Progenitor cell of endocrine pancreas (in vitro differentiated cells): ENCODE measurements at places on chromosomes 3 and 15. TPM values are rescaled to one million over a fixed set of nuclear protein-coding genes. Genes with fewer than 3 reads are reported as not detected.

DNA sequence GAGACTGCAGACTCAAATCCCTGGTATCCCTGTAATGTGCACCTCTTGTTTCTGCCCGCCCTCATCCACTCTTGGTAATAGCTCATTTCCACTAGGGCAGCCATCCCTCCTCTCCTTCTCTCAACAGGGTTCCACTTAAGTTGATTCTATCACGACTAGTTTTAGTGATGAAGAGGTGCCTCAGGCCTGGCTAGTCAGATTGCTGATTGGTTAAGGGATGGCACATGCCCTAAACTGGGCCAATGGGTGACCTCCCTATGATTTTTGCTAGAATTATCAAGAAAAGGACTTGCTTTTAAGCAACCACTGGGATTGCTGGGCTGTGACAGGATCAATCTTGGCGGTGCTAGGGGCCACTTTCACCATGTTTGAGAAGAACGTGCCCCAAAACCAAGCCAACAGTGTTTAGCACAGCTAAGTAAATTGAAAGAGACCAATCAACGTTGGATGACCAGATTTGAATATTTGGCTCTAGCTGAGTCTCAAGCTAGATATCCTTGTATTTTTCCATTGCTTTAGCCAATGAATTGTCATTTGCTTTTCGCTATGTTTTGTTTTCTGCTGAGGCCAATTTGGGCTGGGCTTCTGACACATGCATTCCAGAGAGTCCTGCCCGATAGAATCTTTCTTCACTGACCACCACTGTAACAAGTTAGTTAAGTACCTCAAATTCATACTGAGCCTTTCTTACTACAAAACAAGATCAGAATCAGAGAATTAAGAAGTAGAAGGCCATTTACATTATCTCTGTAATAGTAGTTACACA, 131.0 kb downstream of the PDZRN3 start:
- H3K36me3 ChIP-seq: no peaks in the 10 kb centered on the region
- no peak overlapping the region for H3K27ac ChIP-seq
- H3K4me1 ChIP-seq: peaks cover 15% of the 10 kb centered on the region
- no peak for DNase-seq

- H3K36me3 ChIP-seq: no peaks in the 10 kb centered on the region
- H3K27ac ChIP-seq: no peak overlapping the region
- no peak for DNase-seq
Measured at GRCh38 chr3:55481744-55482495, 5.2 kb downstream of the WNT5A start.

The NOX5 gene
- total RNA-seq: not detected in 2 replicates

DNA sequence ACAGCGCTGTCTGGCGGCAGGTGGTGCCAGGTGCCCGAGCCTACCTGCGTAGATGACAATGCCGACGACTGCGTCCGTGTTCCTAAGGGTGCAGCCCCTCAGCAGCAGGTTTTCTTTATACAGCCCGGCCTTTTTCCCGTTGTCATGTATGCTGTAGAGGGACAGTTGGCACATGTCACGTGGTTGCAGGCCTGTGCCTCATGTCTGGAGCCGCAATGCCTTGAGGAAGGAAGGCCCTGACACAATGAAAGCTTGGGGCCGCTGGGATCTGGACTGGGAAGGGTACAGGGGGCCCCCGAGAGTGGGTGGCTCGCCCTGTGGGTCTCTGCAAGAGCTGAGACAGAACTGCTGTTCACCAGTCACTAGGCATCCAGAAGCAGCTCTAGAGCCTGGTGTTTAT, 136.0 kb downstream of the ATP10A start:
- H3K27ac ChIP-seq: no peak overlapping the region
- H3K4me3 ChIP-seq: no peak overlapping the region
- H3K4me1 ChIP-seq: no peaks in the 10 kb centered on the region
- no peak for DNase-seq

- H3K27ac ChIP-seq: no peak overlapping the region
- no peak overlapping the region for H3K4me3 ChIP-seq
- DNase-seq: no peak
- H3K4me1 ChIP-seq: peaks cover 20% of the 10 kb centered on the region
- H3K36me3 ChIP-seq: no peaks in the 10 kb centered on the region
- peaks cover 6% of the 10 kb centered on the region for H3K27me3 ChIP-seq
Measured at GRCh38 chr15:48984811-48985352, 21.2 kb upstream of the SHC4 start.
